Posterior cingulate gyrus (tissue), 11 donors: ENCODE measurements at places on chromosomes 3 and 15.

DNA sequence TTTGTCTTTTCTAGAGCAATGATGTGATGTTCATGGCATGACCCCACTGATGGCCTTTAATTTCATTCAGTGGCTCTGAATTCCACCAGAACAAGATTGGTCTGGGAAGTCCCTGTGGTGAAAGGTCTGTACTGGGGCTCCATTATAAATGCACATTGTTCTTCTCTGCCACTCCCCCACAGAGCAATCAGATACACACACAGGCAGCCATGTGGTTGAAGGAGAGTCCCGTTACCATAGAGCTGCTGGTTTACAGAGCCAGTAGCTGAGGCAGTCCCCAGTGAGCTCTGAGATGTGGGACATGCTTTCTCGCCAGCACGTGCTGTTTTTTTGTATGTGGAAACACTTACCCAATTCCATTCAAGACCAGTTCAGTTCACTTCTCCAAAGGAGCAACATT lies 172.7 kb upstream of the TRIM42 start:
- DNase-seq, result no peak

- DNase-seq, result no peak
These were observed 62.4 kb downstream of the RAB7A start for GRCh38 chr3:128788268-128788869.

DNA sequence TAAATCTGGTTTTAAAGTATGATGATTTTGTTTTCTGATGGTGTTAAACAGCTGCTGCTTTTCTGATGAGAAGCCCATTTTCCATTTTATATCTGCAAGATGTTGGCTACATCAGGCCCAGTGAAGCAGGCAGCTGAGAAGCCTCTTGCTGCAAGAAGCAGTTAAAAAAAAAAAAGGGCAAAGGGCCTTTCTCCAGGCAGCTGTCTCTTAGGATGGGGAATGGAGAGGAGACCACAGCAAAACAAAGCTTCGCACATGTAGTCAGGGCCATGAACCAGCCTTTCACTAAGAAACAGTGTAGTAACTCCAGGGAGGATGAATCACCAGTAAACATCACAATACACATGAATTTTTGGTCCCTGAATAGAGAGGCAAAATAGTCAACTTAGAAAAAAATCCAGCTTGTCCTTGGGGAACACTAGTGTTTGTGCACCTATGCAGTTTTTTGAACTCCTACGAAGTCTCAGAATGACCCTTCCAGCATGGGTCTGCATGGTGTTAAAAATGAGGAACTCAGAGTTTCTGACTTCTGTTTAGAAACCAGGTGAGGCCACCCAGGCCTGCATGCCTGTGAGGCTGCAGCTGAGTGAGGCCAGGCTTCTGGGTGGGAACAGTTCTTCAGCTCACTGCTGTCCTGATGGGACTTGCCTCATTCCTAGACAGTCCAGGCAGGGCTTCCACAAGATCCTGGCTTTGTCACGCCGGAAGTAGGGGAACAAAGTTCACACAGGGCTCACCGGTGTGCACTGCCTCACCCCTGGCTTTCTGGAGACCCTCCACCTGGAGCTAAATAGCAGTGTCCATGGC lies 518.7 kb downstream of the MCTP2 start:
- DNase-seq, result no peak

GRCh38 chr15:36172955-36173354 lies 406.5 kb upstream of the CDIN1 start:
- no peak for DNase-seq

GRCh38 chr3:12237912-12238650 lies 50.8 kb upstream of the PPARG start:
- DNase-seq, result no peak

DNA sequence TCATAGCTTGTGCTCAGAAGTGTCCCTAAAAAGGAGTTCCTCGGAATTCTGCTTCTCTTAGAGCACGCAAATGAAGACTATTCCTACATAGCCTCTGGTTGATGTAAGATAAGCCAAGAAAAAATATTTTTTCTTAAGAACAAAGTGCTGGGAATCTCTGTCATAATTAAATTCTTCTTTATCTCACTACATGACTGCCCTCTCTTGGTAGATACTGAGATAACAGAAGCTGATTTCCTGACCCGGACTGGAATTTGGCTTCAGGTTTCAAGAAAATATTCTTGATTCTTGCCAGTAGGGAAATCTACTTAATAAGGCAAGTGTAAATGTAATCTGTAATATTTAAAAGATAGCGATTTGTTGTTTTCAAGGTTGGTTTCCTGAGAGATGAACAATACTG lies 31.3 kb upstream of the SETMAR start:
- no peak for DNase-seq

- no peak for DNase-seq
These were observed 134.8 kb upstream of the RGMA start for GRCh38 chr15:93223803-93224202.

GRCh38 chr3:69791106-69791505 lies 51.8 kb downstream of the MITF start:
- DNase-seq, result no peak

GRCh38 chr15:57403017-57403416 lies 26.7 kb downstream of the CGNL1 start:
- no peak for DNase-seq

GRCh38 chr3:67601919-67602608 lies 52.3 kb downstream of the SUCLG2 start:
- no peak for DNase-seq

- DNase-seq, result no peak
These were observed 30.5 kb downstream of the PLXND1 start for GRCh38 chr3:129575997-129576384.

DNA sequence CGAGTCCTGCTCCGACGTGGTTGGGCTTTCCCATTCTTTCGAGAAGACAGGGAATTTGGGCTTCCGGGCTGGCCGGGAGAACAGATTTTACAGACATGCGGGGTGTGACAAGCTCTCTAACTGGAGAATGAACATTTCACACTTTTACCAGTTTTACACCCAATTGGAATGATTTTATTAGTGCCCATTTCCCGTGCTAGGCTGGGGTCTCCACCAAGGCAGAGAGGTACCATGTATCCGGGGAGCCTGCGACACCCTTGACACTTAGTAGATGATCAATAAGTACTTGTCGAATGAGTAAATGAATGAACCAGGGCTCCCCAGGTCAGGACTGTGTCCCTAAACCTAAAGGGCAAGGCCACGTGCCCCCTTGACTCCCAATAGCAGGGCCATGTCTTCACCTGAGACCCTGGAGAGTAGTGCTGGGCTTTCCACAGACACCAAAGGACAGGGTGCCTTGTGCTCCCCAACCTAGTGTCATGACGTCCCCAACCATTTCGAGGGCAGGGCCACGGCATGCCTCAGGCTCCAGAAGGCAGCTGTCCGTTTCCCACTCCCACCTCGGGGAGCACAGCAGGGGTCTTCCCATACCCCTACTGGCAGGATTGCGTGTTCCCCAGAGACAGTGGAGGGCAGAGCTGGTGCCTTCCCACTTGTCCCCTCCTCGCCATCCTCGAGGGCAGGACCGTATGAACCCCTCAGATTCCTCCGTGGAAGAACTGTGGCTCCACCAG lies 679 bp upstream of the MYD88 start:
- no peak for DNase-seq

DNA sequence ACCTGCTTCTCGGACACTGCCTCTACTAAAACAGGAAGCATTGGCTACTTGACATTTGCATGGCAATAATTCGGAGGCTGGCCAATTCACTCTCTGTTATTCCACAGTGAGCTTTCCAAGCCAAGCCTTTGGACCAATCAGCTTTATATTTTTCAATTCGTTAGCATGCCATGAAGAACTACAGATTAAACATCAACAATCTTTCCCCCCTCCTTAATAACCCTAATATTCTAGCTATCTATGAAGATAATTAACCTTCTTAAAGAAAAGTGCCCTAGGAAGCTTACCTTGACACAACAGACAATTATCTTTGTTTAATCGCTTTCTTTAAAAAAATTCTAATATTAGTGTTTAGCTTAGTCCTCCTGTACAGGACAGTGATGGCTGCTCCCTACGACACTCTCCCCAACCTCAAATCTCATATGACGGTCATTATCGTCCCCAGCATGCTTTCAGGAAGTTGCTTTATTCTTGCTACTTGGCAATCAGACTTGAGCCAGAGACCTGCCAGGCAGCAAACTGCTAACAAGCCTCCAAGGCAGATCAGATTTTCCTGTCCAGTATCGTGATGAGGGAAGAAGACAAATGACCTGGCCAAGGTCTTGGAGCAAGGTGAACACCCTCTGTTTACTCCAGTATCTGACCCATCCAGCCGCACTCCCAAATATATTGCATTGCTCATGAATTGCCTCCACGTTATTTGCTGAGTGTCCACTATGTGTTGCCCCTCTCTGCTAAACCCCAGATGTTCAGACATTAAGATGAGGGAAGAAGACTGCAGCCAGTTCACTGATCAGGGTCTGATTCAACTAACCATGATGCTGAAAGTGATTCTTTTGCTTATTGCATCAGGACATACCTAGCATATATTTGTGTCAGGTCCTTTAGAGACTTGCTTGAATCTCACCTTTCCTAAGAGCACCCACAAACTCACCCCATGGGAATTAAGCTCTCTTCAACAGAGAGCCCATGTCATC lies 68.1 kb upstream of the LPP start:
- no peak for DNase-seq

DNA sequence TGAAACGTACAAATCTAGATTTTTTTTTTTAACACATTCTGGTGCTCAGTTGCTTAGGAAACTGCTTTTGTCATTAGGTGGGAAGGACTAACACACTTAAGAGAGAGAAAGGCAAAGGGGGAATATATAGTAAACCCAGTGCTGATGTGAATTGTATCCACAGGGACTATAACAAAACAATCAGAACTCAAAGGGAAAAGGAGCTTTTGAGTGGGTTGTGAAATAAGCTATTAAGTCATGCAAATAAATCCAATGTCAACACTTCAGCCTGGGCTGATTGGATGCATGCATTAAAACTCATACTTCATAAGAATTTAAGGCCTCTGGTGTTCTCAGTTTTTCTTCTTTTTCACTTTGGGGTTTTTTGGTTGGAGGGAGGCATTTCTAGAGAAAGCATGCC lies 628.9 kb downstream of the FHIT start:
- DNase-seq, result no peak

- DNase-seq, result no peak
These were observed 900.9 kb upstream of the ROBO1 start for GRCh38 chr3:80668600-80669294.

DNA sequence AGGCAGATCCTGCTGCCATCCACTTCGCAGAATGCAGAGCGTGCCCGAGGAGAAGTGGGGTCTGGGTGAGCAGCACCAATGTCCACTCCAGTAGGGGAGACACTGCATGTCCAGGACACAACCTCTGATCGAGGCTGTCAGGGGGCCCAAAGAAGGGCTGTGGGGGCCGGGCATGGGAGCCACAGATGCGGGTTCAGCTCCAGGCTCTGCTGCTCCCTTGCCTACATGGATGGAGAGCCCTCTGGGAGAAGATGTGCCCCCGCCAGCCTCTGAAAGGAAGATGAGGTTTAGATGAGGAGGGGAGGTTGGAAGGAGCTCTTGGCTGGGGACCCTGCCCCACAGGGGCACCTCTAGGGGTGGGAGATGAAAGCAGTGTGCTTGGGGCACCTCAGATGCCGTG lies 75.4 kb downstream of the KLF13 start:
- DNase-seq, result no peak

DNA sequence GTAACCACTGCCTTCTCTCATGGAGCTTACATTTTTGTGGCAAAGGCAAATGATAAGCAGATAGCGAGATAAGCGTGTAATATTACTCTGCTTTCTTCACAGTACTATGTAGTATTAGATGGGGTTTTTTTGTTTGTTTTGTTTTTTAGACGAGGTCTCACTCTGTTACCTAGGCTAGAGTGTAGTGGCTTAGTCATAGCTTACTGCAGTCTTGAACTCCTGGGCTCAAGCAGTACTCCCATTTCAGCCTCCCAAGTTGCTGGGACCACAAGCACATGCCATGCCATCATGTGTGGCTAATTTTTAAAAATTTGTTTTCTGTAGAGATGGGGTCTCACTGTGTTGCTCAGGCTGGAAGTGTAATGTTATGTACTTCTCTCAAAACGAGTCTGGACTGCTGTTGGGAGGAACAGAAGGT lies 22.9 kb downstream of the MBNL1 start:
- no peak for DNase-seq

GRCh38 chr15:98881526-98882520 lies 125.8 kb downstream of the PGPEP1L start:
- no peak for DNase-seq

DNA sequence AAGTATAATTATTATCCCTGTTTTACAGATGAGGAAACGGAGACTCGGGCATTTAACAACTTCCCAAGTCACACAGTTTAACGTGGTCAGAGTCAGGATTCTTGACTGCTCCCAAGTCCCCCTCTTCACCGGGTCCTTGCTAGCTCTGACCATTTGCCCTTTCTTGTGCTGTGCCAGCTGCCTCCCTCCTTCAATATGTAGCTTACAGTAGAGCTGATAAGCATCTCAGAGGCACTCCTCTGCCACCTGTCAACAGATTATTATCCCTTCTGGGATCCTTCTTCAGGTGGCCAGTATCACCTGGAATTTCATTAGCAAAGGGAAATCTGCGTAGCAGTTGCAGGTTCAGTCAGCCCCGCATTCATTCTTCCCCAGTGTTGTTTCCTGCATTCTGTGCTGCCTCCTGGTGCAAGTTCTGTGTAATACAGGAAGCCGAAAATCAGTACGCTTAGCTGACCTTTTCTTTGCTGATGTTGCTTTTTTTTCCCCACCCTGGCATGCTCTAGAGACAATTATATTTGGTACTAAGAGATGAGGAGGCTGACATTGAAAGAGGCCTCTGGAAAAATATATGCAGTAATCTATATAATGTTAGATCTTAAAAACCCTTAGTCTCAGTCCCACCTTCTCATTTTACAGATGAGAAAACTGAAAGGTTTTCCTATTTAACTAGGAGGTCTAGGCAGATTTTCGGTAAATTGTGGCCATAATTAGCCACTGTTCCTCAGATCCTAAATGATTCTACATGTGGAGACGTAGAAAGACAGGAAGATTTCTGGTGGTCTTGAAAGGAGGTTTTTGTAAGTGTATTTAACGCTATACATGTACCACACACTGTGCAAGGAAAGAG lies 24.8 kb downstream of the TMOD2 start:
- no peak for DNase-seq

- DNase-seq, result peak; percentile 46
These were observed 105.5 kb downstream of the GABRB3 start for GRCh38 chr15:26667222-26667988.

DNA sequence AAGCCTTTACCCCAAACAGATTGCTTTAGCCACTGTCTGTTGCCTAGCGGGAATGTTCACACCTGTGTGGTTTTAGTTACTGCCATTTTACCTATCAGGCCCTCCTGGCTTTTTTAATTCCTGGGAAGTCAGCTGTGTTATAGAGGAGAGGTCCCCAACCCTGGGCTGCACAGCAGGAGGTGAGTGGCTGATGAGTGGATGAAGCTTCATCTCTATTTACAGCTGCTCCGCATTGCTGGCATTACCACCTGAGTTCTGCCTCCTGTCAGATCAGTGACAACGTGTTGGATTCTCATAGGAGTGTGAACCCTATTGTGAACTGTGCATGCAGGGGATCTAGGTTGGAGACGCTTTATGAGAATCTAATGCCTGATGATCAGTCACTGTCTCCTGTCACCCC lies 127.0 kb downstream of the MBNL1 start:
- no peak for DNase-seq

- no peak for DNase-seq
These were observed 12.1 kb downstream of the KBTBD13 start for GRCh38 chr15:65088643-65089021.
